Stimulated activated CD4-positive, alpha-beta T cell treated with anti-CD3 and anti-CD28 coated beads, Interleukin-4, amount 100 ng/mL, for 24 hours (primary cell): ENCODE measurements at places on chromosomes 11 and 22.

GRCh38 chr22:43363315-43364168 lies 20.4 kb upstream of the SCUBE1 start:
- no peak for DNase-seq

- DNase-seq = no peak
These were observed 301.8 kb downstream of the AASDHPPT start for GRCh38 chr11:106379265-106379664.

- DNase-seq = peak; percentile 38
These were observed 49.5 kb downstream of the IGF2 start for GRCh38 chr11:2089536-2090165.

DNA sequence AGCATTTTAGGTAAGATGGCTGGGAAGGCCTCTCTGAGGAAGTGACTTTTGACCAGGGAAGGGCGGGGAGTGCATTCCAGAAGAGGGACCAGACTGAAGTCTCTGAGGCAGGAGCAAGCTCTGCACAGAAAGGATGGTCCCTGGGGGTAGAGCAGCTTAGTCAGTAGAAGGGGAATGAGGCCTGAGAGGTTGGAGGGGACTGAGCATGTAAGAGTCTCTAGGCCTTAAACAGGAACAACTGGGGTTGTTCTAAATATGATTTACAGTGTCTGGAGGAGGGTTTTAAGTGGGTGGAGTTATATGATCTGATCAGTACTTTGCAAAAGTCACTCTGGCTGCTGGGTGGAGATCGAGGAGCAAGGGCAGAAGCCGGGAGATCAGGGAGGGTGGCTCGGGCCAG lies 31.7 kb upstream of the TEF start:
- no peak for DNase-seq

GRCh38 chr11:122671400-122671891 lies 15.9 kb downstream of the UBASH3B start:
- DNase-seq = no peak

DNA sequence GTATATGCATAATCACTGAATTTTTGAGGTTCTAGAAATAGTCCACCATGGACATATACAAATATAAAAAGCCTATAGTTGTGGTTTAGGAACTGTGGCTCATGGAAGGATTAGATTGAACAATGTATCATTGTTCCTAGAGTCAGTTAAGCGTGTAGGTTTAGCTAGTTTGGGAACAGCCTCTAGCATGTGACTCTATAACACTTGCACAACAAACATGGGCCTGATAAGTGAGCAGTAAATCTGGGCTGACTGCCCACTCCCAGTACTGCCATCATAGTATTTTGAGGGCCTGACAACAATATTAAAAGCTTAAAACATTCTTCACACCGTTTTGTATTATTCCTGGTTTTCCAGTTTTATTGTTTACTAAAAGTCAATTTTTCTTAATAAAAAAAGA lies 47.0 kb downstream of the YAP1 start:
- no peak for DNase-seq

DNA sequence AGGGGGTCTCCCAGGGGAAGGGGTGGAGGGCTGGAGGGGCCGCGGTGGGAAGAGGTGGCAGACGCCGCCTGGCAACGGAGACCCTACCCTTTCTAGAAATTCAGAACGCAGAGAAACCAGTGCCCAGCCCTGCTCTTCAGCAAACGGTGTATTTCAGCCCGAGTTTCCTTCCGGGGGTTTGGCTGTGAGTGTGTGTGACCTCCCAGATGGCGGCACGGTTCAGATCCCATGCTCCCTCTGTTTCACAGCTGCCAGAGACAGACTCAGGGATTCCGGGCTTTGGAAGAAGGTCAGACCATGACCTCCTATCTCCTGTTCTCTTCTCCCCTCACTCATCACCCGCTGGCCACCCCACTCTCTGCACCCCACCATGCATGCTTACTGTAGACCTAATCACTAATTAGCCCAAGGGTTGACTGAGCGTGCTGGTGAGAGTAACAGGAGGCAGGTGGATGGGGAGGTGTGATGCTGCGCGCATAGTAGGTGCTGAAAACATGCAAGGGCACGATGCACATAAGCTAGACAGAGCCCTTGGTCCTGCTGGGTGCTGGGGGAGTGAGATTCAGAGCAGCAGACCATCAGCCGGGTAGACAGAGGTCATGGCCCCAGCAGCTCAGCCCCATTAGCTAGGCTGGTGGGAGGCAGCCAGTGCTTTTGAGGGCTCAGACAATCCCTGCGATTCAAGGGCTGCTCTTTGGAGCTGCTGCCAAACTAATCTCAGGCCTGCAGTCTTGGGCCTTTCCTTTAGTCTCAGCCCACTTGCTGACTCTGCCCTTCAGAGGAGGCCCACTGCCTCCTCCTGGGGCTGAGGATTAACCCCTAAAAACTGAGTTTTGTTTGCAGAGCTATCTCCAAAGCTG lies 256.5 kb upstream of the CADM1 start:
- DNase-seq = no peak

DNA sequence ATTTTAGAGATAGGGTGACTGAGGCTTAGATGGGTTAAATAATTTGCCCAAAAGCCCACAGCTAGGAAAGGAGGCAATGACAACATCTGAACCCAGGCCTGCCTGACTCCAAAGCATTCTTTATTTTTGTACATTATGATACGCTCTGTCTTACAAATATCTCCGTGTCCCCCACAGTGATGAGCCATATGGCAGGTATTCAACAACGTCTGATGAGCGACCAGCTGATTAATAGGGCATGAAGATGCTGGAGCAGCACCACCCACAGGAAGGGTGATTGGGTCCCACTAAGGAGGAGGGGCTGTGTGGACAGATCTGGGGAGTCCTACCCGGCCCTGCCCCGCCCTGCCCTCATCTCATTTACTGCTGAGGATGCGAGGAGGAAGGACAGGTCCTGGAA lies 380.6 kb downstream of the CADM1 start:
- DNase-seq = no peak

DNA sequence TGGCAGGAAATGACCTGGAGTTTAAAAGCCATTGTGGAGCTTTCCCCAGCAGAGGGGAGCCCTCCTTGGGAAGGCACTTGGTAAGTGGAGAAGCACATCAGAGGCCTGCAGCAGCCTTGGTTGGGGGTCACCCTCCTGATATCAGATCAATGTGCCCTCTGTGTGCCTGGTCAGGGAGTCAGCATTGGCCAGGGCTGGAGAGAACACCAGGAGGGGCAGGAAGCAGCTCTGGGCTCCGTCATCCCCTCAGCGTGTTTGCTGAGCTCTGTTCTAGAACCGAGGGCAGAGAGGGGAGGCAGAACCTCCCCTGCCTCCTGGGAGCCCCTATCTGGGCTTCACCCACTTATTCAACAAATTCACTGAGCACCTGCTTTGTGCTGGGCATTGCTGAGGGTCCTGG lies 846.0 kb downstream of the TBC1D22A start:
- DNase-seq = no peak

DNA sequence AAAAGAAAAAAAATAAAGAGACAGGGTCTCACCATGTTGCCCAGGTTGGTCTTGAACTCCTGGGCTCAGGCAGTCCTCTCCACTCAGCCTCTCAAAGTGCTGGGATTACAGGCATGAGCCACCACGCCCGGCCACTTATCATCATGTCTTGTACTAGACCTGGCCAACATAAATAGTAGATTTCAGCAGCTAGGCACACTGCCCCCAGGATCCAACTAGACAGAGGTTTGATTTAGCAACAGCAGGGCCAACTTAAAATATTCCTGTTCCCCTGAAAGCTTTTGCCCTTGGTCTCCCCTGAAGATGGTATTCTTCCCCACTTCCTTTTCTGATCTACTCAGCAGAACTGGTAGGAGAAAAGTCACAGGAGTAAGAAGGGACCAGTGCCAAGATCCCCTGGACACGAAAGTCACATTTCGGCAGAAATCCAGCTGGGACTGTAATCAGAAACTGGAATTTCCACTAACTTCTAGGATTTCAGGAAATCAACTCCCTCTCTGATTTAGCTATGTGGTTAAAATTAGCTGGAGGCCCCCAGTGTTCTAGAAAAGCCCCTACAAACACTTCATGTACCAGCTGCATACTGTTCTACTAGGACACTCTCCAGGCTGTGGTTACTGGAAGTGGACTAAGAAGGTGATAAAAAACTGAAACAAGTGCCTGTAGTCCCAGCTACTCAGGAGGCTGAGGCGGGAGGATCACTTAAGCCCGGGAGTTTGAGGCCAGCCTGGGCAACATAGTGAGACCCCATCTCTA lies 8.9 kb upstream of the PPP2R1B start:
- no peak for DNase-seq

- DNase-seq = no peak
These were observed 16.6 kb downstream of the ARAP1 start for GRCh38 chr11:72735495-72736027.

DNA sequence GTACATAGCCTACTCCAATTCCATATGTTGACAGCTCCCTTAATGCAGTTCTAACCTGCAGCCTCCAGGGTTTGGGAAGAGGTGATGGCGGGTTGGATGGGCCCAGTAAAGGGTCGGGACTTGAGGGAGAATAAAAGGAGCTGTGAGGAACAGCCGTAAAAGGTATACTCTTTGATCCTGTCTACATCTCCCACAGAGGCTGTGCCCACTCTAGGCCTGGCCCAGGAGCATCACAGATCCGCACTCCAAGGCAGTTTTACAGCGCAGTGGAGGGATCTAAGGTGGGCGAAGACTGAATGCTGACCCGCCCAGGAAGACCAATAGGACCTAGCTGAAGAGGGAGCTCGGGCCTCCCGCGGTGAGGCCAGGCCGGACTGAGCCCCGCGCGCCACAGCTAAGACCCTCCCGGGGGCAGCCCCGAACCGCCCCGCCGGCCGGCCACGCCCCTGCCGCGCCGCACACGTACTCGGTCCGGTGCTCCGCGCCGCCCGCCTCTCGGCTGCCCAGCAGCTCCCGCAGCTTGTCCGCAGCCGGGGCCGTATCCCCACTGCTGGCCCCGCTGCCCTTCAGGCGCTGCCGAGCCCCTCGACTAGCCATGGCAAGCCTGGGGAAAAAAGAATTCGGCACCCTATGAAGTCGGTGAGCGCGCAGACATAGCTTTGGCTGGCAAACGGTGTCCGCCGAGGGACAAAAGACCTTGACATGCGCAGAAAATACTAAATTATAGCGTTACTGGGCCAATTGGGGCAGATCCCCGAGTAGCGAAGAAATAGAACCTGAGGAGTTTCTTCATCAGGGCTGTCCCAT lies at the start of gene ALG9:
ALG9 (minus strand) TSS at position 696 of the 807 bp plus-strand sequence; CDS start at position 597, 99 bp downstream.
- DNase-seq = peak; percentile 93

DNA sequence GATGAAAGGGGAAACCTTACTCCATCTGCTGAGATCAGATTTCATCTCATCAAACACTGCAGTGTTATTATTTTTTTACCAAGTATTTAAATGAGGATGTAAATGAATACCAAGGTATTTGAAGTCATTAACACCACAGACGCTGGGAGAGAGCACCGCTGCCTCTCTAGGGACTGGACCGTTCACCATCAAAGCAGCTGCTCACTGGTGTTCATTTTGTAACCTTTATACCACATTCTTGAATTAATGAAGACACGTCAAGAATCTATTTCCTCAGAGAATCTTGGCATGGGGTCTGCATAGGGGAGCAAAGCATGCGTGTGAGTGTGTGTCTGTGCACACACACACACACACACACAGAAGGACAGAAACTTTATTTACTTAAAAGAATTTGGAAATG lies 15.6 kb downstream of the SIAE start:
- DNase-seq = no peak

- no peak for DNase-seq
These were observed 64.5 kb downstream of the MPPED1 start for GRCh38 chr22:43476341-43476740.

DNA sequence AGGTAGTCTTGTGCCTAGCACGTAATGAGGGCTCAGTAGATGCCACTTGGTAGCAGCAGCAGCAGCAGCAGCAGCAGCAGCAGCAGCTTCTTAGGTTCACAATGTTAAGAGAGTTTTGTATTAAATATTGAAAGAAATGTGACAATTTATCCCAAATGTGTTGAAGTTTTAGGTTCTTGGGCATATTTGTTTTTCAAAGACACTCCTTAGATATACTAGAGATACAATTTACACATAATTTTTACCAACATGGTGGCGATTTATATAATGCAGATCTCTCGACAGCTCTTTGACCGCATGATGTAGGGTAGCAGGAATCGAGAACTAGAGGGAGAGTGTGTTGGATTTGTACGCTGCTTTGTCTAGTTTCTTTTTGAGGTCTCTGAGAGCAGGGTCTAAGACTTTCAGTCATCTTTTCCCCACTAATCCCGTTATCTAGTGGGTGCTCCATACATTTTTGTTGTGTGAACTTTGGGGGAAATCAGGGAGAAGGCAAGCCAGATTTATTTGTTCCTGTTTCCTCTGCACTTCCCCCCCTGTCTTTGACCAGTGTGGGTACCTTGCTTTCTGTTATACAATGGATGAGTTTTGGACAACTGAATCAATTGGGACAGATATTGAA lies 1.4 kb downstream of the FDX1 start:
- no peak for DNase-seq

DNA sequence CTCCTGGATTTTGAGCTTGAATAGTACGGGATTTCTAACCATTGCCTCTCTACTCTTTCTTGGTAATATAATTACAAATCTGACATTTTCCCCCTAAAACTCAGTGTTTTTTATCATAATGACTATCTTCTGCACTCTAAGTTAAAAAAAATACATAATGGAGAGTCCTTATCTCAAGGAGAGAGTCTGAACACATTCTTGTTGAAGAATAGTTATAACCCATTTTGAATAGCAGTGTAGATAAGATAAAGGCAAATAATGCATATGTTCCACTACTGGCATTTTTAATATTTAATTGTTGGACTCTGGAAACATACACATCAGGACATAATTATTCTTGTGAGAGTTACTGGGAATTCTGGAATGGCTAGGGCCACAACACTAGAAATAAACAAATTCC lies 456.5 kb upstream of the ANO5 start:
- no peak for DNase-seq

- DNase-seq = no peak
These were observed 1169.3 kb downstream of the LRRC4C start for GRCh38 chr11:40290171-40290631.

DNA sequence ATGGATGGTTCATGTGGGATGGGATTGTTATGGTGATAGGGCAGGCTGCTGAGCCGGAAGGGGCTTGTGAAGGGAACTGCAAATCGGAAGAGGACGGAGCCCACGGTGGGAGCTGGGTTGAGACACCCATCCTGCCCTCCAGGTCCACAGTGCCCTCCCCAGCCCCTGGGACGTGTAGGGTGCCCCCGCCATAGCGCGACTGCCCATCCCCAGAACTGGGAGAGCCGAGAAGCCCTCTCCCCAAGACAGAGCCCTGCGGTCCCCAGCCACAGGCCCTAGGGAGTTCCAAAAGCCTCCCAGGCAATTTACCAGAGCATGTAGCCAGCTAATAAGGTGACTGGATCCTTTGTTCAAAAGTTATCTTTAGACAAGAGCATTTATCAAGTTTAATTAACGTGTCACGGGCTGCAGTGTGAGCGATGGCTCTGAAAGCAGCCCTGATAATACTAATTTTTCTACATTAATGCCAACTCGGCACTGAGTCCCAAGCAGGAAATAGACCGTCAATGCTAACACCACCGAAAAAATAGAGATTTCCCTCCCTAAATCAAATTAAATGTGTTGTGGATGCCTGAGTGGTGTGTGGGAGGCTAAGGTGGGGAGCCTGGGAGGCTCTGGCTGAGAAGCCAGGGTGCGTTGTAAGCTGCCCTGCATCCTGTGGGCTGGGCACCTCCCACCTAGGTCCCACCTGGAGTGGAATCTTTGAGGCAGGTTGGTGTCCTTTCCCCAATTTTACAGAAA lies 76.8 kb upstream of the RTL6 start:
- no peak for DNase-seq
